Esophagus muscularis mucosa (tissue), 4 donors: ENCODE measurements at places on chromosomes 4 and X.
A peak's percentile ranks its signal among the peaks of the same experiment; 100 is the strongest.

- no peaks in the 10 kb centered on the region for H3K4me1 ChIP-seq
- no peak for DNase-seq
- no peaks in the 10 kb centered on the region for H3K36me3 ChIP-seq
- H3K27me3 ChIP-seq = no peaks in the 10 kb centered on the region
- no peak overlapping the region for H3K27ac ChIP-seq
These were observed 87.0 kb downstream of the GABRB1 start for GRCh38 chr4:47118192-47118929.

DNA sequence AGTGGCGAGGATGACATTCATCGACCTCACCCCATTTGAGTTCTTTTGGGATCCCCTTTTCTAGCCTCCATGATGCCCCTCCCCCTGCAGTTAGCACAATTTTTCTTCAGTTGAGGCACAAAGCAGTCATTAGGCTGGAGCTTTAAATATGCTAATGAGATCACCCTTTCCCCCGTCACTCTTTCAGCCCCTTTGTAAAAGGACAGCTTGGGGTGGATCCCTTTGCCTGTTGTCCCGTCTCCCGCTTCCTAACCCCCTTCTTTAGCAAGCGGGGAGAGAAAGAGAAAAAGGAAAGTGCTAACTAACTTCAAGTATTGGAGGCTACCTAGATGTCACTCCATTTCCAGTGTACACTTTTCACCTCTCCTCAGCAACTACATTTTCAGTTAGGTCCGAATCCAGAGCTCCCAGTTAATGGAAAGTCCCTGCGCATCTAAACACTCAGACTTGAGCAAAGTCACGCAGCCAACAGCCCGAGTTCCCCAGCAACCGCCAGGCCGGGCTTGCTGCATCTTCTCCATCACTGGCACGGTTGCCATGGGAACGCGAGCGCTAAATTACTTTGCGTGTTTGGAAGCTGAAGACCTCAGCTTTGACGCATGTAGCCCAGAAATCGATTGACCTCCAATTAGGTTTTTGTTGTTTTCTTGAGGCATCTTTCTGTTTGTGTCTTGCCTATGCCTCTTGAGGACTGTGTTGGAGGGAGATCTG lies 76.8 kb downstream of the RTL5 start:
- DNase-seq = no peak
- H3K27me3 ChIP-seq = no peaks in the 10 kb centered on the region
- H3K4me3 ChIP-seq = no peak overlapping the region
- no peaks in the 10 kb centered on the region for H3K36me3 ChIP-seq
- H3K27ac ChIP-seq = peak overlapping the region; percentile 56

DNA sequence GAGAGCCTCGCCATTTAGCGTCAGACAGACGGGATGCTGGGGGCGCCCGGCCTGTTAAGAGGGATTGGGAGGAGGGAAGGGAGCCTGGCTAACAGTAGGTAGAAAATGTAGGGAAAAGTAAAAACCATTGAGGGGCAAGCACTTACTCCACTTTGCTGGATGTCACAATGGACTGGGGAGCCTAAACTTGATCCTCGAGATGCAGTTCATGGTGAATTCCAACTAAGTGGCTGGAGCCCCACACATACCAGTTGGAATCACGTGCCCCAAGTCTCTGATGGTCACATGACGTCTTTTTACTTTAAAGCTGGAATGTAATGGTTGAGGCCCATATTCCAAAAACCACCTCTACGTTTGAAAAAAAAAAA lies 1.5 kb downstream of the PLS3 start:
- no peaks in the 10 kb centered on the region for H3K27me3 ChIP-seq
- peak overlapping the region; percentile 65 for H3K4me3 ChIP-seq
- no peaks in the 10 kb centered on the region for H3K36me3 ChIP-seq

DNA sequence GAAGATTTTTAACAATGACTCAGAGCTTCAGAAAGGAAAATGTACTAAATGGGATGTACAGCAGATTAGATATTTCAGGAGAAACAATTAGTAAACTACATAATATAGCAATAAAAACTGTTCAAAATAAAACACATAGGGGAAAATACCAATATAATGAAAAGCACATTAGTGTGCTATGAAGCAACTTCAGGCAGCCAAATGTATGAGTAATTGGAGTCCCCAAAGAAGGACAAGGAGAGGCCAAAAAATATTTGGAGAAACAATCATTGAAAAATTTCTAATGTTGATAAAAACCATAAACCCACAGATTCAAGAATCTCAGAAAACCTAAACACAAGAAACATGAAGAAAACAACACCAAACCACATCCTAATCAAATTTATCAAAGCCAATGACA lies 129.3 kb upstream of the CHRDL1 start:
- no peaks in the 10 kb centered on the region for H3K4me1 ChIP-seq
- no peaks in the 10 kb centered on the region for H3K36me3 ChIP-seq
- H3K27me3 ChIP-seq = no peaks in the 10 kb centered on the region
- no peak for DNase-seq
